Lower leg skin (tissue), 4 donors: ENCODE measurements at places on chromosomes 12 and 14. TPM values are rescaled to one million over a fixed set of nuclear protein-coding genes. Genes with fewer than 3 reads are reported as not detected.

- DNase-seq = no peak
Measured at GRCh38 chr14:58812050-58812910, 174.5 kb downstream of the DACT1 start.

GRCh38 chr14:64202716-64203115, 91.5 kb downstream of the ESR2 start:
- no peak for DNase-seq

- DNase-seq = no peak
Measured at GRCh38 chr14:94775091-94775870, 5.4 kb upstream of the GSC start.

DNA sequence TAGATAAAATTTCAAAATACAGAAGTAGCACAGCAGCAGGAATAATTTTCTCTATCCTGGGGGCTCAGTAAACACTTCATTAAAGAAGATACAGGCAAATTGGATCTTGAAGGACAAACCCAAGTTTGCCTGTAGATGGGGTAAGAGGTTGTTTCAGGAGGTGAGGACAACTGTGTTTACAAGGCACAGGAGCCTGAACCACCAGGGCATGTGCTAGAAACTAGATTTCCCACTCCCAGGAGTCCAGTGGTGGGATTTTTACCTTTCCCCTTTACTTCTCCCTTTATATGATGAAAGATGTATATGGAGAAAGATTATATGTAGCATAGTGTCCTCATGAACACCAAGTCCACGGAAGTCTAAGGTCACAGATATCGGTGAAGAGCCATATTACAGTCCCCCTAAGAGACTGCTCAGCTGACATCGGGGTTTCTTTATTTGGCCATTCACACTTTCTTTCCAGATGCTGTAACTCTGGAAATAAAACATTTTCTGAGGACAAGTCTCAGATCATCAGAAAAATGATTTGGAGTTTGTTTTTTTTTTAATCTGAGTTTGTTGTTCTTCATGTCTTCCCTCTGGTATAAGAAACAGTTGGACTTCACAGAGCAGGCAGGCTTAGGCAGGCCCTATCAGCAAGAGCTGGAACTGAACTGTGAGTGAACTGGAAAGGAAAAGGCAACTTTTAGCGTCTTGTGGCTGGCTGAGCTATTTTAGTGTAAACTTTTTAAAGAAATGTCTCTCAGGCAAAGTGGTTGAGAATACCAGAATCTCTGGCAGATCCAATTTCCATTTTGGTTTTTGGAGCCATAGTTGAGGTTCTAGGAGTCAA, 8.0 kb upstream of the EVL start:
- DNase-seq = no peak

GRCh38 chr12:123346946-123347345, 17.7 kb downstream of the SBNO1 start:
- no peak for DNase-seq

GRCh38 chr12:12853435-12853834, 37.9 kb upstream of the GPRC5A start:
- no peak for DNase-seq

DNA sequence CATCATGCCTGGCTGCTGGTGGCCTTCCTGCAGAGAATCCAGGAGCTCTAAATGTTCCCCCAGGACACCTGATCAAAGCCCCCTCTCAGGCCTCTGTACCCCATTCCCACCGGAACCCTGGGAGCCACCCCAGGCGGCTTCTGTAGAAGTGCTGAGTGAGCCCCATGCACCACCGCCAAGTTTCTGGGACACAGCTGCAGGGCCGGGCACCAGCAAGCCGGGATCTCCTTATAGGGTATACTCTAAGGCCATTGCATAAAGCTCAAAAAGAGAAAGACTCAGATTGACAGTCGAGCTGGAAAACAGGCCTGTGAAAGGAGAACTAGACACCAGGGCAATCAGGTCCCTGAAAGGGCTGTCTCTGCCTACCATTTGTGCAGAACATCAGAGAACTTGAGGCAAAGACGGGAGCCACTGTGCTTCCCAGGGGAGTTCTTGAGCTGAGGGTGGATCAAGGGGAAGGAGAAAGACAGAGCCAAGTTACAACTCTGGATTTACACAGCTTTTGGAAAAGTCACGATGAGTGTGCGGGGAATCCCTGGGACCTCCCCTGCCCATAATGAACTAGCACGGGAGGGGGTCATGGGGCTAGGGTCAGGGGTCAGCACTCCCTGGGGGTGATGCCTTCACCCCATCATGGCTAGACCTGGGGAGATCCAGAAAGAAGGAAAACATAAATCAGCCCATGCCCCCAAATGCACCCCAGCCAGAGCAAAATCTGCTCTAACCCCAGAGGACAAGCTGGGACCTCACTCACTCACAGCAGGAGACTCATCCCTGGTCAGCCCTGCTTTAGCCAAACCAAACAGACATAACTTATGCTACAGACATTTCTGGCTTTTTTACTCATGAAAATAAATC, 51.1 kb downstream of the ITPK1 start:
- DNase-seq = no peak

DNA sequence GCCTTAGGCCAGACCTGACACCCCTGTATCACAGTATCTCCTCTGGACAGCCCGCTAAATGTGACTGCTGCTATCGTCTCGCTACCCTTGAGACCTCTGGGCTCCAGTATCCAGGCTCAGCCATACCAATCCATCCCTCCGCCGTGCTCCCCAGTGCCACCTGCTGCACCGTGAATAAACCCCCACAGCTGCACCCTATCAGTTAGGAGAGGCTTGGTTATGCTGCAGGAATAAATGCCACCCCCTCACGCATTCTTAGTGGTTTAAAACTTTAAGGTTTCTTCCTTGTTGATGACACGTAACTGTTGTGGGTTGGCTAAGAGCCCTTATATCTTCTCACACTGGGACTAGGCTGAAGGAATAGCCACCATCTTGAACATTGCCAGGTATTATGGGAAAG, 12.1 kb downstream of the CCDC63 start:
- no peak for DNase-seq

The LYZ gene
- total RNA-seq = 14.3 TPM

The FKBP11 gene
- 8.1 TPM for total RNA-seq
